ENCODE measurements at places on chromosomes 11 and 22. TPM values are rescaled to one million over a fixed set of nuclear protein-coding genes. Genes with fewer than 3 reads are reported as not detected.

- peak; percentile 45 for DNase-seq
Observed at GRCh38 chr11:7436657-7437056, 48.6 kb upstream of the OLFML1 start.

DNA sequence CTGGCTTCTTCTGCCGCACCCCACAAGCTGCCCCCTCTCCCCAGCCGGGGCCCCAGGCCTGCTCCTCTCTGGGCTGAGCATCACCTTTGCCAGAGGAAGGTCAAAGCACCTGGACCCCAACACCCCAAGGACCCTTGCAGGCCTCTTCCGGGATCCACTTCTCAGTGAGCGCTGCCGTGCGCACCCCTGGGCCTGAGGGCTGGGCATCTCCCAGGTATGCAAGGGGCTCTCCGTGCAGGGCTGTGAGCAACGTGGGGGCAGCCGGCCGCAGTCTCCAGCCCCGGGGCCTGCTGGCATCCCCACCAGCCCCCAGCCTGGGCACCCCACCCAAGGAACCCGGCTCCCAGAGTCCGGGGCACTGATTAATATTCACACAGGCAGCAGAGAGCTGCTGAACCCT lies 64.0 kb downstream of the BRD1 start:
- no peak for DNase-seq

DNA sequence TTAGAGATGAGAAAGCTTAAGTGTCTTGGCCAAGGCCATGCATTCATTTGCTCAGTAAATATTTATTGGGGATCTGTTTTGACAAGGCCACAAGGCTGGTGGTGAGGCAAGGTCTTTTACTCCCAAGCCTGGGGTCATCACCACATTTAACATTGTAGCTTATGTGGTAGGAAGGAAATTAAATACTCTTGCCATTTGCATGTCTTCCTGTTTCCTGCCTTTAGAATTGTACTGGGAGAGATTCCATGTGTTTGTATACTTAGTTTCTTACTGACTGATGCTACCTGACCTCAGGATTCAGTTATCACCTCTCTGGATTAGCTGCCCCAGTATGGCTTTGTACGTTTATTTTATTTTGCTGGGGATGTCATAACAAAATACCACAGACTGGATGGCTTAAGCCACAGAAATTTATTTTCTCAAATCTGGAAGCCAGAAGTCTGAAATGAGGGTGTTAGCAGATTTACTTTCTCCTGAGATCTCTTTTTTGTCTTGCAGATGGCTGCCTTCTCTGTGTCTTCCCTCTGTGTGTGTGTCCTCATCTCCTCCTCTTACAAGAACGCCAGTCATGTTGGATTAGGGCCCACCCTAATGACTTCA lies 44.8 kb downstream of the SPECC1L start:
- DNase-seq = no peak

DNA sequence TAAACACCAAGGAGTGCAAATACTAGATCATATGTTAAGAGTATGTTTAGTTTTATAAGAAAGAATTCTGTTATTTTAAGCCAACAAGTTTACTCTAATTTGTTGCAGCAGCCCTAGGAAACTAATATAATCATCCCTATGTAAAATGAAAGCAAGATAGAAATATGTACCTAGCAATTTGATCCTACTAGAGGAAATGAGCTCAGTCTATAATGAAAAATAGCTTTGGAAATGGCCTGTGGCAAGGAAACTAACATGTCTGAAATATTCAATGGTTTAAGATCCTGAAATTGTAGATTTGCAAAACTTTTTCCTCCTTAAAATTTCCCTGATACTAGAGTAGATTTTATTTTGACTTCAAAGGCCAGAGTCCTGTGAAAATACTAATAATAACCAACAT lies 112.7 kb upstream of the SLC5A12 start:
- no peak for DNase-seq

- peak; percentile 73 for DNase-seq
Observed at GRCh38 chr11:67352546-67353316, 615 bp downstream of the POLD4 start.

Gene CD3G
- total RNA-seq = not detected
